ENCODE measurements at places on chromosomes 2 and 18.
A peak's percentile ranks its signal among the peaks of the same experiment; 100 is the strongest.

DNA sequence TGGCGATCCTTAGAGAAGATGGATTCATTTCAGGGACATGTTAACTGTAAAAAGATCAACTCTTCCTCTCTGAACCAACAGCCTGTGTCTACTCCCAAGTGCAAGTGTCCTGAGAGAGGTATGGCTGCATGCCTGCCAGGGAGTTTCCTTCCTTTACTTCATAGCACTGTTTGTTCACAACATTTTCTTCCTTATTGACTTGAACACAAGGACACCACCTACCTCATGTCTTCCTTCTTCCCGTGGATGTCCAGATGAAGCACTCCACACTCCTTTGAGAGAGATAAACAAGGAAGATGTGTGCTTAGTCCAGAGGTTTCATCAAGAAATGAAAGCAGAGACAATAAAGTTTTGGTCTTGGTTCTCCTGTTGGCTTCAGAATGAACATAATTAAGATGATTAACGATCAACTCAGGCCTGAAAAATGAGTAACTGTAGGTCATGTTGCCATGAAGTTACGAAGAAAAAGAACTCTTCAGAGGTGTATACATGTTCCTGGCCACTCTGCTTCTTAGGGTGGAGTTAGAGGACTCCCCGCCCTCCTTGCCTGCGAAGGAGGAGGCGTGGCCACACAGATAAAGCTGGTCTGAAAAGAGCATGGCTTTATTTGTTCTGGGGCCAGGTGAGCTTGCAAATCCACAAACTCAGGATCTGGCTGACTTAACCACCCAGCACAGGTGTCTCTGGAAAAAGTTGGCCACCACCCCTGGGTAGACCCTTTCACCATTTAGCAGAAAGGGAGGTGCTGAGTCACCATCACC is 155.0 kb upstream of the KCTD1 start:
- no peak for DNase-seq

GRCh38 chr2:124810132-124810531 is 785.0 kb downstream of the CNTNAP5 start:
- no peak for DNase-seq

GRCh38 chr2:3280197-3280596 is 97.4 kb downstream of the EIPR1 start:
- DNase-seq, result no peak

GRCh38 chr2:119674711-119675500 is 4.1 kb upstream of the TMEM177 start:
- no peak for DNase-seq

DNA sequence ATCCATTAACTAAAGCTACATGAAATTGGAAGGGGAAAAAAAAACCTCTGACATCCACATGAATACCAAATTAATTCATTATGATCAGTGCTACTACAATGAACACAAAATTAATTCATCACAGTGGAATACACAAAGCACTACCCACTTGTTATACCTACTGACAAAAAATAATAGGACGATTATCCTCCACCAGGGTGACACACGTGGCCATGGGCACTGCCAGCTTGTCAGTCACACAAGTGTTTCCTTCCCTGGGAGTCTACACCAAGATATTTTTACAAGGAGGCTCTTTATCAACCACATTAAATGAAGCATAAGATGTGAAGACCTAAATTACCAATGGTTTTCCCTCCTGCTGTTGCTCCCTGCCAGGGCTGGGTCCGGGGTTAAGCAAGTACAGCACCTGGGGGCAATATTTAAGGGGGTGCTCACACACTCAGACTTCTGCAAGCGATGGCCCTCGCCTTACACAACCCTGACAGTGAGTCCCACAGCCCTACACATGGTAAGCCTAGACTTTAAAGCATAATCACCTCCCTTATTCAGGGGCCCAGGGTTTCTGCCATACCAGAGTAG is 90.1 kb downstream of the TCF4 start:
- no peak for DNase-seq

DNA sequence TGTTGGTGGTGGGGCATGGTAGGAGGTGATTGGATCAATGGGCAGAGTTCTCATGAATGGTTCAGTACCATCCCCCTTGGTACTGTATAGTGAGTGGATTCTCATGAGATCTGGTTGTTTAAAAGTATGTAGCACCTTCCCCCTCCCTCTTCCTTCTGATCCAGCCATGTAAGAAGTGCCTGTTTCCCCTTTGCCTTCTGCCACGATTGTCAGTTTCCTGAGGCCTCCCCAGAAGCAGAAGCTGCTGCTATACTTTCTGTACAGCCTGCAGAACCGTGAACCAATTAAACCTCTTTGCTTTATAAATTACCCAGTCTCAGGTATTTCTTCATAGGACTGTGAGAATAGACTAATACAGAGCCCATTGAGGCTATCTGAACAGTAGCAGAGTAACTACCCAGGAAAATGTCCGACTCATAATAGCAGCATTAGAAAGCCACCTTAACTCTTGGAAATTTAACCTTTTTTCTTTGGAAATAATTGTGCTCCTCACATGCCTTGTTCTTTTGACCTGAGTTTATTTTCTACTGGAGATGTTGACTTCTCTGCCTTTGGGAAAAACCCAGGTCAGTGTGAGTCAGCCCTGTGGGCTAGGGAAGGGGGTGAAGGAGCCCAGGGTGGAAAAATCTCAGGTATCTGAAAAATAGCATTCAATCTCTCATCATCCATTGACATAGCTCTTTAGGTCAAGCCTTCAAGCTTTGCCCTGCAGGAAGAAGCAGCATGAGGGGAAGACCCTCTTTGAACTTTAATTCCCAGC is 18.1 kb downstream of the CYP1B1 start:
- no peak for DNase-seq

- no peak for DNase-seq
Observed at GRCh38 chr18:63987743-63988142, 17.9 kb downstream of the SERPINB8 start.

DNA sequence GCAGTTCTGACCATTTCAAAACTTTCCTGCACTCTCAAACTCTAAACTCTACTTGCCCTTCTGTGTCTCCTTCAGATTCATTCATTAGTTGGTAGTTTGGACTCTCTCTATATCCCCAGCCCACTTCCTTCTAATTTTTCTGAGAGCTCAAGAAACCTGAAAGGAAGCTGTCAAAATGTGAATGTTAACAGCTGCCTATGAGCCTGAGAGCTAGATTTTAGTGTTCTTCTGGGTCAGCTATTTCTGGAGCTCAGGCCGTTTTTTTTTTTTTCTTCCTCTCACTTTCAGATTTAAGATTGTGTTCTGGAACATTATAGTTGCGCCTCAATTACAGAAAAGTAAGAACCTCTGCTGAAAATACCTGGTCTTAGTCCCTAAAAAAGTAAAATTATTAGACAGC is 73.1 kb downstream of the RTN4 start:
- no peak for DNase-seq

DNA sequence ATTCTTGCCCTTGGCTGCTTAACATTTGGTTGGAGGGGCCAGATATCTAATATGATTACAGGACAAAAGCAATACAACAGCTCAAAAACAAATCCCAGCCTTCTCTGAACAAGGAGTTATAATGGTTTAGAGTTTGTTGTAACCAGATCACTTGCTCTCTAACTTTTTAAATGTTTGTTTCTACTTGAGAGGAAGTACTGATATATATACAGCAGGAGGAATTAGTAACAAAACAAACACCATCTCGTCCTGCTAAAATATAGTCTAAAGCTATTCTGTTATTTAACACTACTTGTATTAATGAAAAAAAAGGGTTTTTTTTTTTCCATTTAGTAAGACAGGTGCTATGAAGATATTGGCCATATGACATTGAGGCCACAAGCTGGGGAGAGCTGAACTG is 60.9 kb upstream of the TMEM17 start:
- no peak for DNase-seq

GRCh38 chr2:43905871-43906270 is 67.1 kb downstream of the ABCG8 start:
- DNase-seq, result no peak

DNA sequence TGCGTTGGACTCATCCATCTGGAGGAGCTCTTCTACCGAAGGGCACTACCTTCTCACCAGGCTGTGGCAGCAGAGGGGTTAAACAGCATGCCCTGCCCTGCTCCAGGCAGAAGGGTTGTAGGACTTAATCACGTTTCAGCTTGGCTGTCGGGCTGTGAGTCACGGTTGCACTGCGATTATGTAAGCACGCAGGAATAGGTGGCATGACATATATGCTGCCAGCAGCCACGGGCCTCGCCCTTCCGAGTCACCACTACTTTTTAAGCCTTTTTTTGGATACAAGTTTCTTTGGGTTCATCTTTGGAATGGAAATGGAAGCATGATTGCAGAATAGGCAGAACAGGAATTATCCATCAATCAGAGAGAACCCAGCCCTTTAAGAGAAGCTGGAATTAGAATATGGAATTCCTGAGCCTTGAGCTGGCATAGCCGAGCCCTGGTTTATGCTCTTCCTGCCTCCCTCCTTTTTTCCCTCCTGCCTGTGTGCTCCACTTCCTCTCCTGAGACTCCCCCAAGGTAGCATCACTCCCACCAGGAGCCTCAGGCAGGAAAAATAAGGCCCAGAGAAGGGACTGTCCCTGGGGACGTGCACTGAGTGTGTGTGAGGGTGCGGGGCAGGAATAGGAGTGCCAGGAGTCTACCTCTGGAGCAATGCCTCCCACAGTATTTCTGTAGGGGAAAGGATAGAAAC is 86.8 kb downstream of the SEMA4F start:
- peak; percentile 24 for DNase-seq

GRCh38 chr2:157813467-157813866 is 62.7 kb downstream of the ACVR1 start:
- no peak for DNase-seq

DNA sequence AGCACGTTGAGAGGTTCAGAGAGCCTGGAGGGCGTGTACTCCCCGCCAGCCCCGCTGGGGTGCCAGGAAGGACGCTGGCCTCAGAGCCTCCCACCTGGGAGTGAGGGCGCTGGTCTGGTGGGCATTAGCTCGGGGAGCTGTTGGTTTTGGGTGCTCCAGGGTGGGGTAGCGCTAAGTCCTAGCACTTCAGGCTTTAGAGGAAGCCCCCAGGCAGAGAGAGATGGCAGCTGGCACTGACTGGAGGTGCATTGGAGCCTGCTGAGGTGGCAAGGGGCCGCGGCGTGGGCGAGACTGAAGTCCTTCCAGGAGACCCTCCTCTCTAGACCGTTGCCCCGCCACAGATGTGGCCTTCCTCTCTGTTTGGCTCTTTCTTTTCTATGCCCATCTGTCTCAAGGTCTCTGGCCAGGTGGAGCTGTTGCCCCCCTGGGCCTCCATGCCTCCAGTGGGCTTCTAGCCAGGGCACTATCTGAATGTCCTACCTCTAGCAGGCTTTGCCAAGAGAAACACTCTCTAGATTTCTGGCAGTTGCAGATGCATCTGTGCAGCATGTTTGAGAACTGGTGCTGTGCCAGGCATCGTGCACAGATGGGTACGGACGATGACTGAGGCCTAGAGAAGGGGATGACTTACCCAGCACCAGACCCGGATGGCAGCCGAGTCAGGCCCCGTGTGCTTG is 6.6 kb downstream of the CAPN10 start:
- no peak for DNase-seq

DNA sequence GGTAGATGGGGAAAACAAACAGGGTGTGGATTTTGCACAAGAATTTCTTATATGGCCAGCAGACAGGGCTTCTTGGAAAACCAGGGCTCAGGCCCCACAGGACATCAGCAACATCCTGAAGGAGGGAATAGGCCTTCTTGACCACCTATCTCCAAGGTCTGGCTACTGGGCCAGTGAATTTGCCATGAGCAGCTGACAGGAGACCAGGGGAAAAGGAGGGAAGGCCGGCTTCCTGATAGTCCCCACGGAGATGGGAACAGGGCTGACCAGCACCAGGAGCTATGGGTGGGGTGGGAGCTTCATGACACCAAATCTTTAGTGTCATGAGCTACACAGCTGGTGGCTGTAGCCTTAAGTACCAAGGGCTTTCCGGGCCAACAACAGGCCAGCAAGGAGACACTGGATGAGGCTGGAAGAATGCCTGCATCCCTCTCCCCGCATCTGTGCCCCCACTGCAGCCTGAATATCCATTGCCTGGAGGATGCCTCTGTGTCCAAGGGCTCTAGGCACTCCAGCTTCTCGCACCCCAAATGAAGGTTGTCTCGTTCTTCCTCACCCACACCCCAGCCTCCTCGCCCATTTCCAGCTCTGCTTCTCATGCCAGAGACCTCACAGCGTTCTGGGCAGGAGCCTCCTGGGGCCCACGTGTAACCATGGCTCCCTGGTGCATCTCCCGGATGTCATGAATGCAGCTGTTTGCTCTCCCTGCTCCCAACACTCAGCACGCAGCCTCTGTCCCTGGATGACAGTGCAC is 74.8 kb downstream of the EMX1 start:
- DNase-seq, result no peak

- DNase-seq, result no peak
Observed at GRCh38 chr18:48409591-48410094, 460 bp upstream of the ZBTB7C start.

GRCh38 chr2:228373191-228373590 is 191.7 kb upstream of the SPHKAP start:
- no peak for DNase-seq

All from stimulated activated CD4-positive, alpha-beta T cell treated with anti-CD3 and anti-CD28 coated beads, Interleukin-1b, Interleukin-23, amount 100 ng/mL, for 48 hours (primary cell).